ENCODE measurements at places on chromosomes 4 and X.

GRCh38 chr4:21415728-21416127 is 532.8 kb downstream of the KCNIP4 start:
- no peak for DNase-seq

GRCh38 chr4:138689187-138689586 is 326.4 kb upstream of the NOCT start:
- DNase-seq = no peak

GRCh38 chr4:17260166-17260907 is 251.6 kb downstream of the QDPR start:
- no peak for DNase-seq

- no peak for DNase-seq
Measured at GRCh38 chr4:40212674-40213527, 16.1 kb downstream of the RHOH start.

DNA sequence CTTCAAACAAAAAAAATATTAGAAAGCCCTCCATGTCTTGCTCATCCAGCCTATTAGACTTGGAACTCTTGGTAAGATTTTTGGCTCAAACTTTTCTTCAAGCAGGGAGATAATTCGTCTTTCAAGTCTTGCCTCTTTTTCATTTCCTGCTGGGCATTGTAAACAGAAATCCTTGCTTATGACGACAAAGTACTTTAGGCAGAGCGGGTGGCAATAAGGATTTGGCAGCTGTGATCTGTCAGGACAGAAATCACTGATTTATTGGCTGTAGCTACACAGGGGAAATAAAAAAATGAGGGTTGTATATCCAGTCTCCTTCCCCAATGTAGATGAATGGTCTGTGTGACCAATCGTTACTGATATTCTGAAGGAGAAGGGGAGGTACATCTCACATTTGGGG is 121.6 kb downstream of the SLC4A4 start:
- DNase-seq = no peak

DNA sequence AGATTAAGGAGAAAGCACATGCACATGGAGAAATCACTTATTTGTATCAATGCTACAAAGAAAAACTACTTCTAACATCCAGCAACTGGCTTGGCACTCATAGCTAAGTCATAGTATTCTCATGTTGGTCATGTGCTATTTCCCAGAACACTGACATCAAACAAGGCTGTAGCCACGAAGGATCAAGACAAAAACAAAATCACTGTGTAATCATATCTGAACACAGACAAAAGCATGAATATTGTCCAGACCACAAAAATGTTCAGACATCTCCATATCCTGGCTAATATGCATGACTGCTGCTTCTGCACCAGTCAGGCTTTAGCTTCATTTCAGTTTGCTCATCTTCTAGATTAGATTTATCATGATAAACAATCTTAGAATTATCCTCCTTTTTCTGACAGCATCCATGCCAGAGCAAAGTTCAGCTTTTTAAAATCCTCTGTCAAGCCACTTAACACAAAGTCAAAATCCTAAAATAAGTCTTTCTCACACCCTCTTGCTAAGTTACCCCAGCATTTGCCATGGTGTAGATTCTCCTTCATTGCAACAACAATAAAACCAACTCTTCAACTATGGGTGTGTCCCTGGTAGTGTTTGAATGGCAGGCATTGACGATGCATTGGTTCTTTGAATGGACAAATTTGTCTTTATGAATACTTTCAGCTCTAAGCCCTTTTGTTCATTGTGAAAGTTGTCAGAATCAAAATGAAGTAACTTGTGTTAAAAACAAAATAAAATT is 39.1 kb upstream of the NPFFR2 start:
- DNase-seq = no peak

DNA sequence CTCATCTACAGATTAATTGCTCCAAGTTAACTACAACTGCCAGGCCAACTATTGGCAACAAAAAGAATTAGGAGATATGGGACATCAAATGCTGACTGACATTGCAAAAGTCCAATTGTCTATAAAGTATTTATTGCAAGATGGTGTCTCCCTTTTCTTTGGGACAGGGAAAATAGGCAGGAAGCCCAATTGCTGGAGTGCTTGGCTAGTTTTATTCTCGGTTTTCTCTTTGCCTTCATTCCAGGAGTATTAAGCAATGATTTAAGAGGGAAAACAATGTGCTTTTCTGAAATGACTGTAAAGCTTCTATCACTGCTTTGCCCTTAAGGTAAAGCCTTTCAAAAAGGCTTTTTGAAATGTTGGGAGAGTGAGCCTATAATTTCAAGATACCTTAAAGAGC is 62.8 kb upstream of the DIAPH2 start:
- no peak for DNase-seq

DNA sequence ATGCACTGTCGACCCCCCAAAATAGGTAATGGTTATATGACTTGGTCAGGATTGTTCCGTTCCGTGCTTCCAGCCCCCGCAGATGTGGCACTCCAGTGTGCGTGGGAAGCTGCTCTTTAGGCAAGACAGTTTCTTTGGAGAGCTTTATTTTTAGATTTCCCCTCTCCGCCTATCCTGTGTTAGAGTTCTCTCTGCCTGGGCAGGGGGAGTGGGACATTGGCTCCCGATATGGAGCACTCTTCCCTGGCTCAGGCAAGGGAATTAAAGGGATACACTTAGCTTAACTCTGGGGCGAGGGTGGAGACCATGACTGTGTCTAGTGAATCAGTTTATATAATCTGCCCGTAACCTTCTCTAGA is 36.0 kb downstream of the DLG3 start:
- no peak for DNase-seq

DNA sequence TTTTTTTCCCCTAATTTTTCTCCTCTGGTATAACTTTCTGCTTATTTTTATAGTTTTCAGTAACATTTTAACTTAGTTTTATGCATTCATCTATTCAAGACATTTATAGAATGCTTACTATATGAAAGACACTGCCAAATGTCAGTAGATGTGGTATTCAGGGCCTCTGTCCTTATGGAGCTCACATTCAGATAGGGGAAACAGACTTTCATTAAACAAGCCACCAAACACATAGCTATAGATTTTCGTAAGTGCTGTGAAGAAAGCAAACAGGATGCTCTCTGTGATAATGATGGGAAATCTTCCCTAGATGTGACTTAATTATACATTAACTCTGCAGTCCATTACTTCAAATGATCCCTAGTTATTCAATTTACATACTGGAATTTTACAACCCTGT is 362.0 kb upstream of the FTHL17 start:
- no peak for DNase-seq

- peak; percentile 14 for DNase-seq
Measured at GRCh38 chr4:132063829-132064228, 1085.3 kb upstream of the PCDH10 start.

- no peak for DNase-seq
Measured at GRCh38 chr4:137968956-137969678, 273.0 kb downstream of the SLC7A11 start.

DNA sequence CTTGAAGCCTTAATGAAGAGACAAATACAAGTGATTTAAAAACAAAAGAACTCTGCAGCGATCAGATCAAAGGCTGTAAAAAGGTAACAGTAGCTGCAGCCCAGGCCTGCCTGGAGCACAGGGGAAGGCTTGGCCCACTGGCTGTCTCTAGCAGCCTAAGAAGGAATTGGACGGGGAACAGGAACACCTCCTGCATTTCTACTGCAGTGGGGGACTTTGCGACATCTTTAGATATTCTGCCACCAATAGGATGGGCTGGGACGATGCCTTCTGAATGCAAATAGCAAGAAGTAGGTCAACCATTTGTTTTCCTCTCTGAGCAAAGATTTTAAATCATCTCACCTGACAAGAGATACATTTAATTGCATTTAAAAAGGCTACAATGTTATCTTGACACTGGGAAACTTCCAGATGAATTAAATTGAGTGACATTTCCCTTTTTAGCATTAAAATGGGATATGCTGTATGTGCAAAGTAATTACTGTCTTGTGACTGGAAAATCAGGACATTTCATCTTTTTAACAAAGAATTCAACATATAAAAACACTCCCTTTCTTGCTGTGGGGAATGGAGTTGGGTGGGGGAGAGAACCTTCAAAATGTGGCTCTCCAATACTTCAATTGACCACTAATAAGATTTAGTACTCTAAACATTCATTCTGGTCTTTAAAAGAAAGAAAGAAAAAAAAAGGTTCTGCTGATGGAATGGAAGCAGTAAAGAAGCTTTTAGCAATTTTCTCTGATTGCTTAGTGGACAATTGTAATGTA is 70.0 kb downstream of the NYX start:
- no peak for DNase-seq

DNA sequence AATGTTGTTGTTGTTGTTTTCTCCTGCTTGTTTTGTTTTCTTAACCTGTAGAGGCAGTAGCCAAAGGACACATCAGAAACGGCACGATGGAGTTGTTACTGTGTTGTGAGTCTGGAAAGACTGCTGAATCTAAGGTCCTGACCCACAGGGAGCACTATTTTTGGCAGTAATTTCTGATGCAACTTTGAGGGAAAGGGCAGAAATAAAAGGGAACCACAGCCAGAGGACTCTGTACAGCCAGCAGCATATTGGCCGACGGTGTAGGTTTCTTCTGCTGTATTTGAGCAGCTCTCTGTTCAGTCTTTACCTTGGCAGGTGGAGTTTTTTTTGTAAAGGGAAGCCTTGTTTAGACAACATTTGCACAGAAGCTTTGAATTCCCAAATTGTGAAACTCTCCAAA is 203.0 kb upstream of the GPR101 start:
- no peak for DNase-seq

GRCh38 chrX:40040686-40041461 is 56.9 kb downstream of the BCOR start:
- no peak for DNase-seq

DNA sequence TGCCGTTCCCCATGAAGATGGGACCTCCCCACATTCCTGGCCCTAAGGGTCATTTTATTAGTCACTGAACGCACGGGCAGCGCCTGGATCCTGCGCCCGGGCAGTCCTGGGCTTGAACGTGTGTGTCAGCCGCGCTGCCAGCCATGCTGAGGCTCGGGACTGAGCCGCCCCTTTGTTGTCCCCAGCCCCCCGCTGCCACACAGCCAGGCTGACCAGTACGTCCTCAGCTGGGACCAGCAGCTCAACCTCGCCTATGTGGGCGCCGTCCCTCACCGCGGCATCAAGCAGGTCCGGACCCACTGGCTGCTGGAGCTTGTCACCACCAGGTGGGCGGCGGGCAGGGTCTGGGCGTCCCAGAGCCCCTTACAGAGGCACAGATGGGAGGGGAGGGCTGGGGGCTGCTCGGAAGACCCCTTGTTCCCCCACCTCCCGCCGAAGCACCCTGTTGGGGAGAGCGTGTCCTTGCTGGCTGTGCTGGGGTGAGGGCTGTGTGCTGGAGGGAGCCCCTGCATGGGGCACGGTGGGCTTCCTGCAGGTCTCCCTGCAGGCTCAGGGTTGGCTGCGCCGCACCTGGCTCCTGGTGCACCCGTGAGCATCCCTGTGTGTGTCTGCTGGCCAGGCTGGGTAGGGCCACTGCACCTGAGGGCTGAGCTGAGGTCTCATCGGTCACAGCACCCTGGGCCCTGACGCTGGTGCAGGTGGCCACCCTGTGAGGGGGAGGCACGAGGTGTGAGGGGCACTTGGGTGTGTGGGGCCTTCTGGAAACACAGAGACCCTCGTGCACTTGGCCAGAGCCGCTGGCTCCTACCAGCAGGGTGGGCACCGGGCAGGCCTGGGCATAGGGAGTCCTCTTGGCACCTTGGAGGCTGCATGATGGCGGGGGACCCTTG is 1.0 kb downstream of the IDUA start:
- no peak for DNase-seq

DNA sequence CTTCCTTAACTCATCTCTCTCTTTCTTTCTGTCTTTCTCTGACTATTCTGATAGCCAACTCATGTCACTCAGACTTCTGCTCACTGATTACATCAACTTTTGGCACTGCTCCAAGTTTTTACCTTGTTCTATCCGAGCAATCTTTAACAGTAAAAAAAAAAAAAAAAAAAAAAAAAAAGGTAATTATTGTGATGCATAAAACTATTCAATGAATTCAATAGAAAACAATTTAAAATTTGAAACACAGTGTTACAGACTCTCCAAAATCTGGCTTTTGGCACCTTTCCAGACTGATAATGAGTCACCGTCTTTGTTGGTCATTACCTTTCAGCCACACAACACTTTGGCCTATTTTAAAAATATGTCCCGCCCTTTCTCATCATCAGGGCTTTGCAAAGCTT is 229.5 kb downstream of the GALNTL6 start:
- DNase-seq = peak; percentile 80

DNA sequence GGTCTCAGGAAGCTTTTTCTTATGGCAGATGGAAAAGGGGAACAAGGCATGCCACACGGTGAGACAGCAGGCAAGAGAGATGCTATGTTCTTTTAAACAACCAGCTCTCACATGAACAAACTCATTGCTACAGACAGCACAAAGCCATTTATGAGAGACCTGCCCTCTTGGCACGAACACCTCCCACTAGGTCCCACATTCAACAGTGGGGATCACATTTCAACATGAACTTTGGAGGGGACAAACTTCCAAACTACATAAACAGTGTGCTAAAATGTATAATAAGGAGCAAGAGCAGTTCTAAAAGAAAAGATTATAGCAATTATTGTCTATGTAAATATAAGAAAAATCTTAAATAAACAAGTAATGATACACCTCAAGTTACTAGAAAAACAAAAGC is 391.8 kb upstream of the CPXCR1 start:
- DNase-seq = no peak

GRCh38 chr4:22634541-22635181 is 58.1 kb upstream of the GBA3 start:
- no peak for DNase-seq

DNA sequence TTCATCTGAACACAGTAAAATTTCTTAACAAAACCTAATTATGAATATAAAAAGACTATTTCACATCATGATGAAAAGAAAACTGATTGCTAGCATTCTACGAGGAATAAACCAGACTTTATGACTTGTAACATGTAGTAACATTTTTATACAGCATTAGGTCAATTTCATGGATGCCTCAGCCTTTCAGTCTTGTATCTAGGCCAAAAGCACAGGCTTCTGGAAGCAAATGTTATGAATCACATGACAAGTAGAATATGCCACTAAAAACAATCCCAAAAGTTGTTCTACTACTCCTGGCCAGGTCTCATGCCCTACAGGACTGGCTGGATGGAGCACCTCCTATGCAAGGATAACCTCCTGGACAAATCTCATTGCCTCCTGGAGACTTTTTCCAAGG is 101.2 kb downstream of the ARHGAP6 start:
- no peak for DNase-seq

GRCh38 chrX:72050011-72050410 is 81.7 kb downstream of the RTL5 start:
- no peak for DNase-seq

DNA sequence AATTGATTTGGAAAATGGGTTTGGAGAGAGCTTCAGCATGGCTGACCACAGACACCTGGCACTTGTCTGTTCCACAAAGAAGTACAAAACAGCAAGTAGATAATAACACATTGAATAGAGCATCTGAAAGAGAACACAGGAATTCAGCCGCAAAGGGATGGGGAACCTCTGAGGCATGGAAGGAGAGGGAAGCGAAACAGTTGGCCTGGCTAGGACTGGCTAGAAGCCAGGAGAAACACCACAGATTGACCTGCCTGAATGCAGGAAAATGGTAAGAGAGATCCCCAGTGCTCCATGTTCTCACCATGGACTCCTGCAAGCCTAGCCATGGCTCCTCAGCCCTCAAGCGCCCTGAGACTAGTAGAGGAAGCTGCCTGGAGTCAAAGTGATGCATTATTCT is 169.7 kb upstream of the SH3RF1 start:
- no peak for DNase-seq
